ENCODE measurements at places on chromosomes 11 and 22.

DNA sequence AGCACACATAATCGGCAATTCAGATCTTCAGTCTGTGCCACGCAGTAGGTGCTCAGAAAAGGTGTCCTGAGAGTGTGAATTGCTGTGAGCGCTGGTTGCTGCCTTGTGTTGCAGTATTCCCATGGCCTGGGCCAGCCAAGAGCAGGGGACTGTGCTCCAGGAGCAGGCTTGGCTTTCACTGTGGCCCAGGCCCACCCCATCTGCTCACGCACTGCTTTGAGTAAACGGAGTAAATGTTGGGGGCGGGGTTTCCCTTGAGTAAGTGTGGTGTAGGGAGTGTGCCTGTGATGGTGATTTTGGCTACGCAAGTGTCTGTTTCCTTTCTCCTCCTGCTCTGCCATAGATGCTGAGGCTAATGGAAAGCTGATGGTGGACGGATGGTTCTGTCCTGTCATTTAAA, 2.3 kb downstream of the CTTN start:
- DNase-seq = no peak

DNA sequence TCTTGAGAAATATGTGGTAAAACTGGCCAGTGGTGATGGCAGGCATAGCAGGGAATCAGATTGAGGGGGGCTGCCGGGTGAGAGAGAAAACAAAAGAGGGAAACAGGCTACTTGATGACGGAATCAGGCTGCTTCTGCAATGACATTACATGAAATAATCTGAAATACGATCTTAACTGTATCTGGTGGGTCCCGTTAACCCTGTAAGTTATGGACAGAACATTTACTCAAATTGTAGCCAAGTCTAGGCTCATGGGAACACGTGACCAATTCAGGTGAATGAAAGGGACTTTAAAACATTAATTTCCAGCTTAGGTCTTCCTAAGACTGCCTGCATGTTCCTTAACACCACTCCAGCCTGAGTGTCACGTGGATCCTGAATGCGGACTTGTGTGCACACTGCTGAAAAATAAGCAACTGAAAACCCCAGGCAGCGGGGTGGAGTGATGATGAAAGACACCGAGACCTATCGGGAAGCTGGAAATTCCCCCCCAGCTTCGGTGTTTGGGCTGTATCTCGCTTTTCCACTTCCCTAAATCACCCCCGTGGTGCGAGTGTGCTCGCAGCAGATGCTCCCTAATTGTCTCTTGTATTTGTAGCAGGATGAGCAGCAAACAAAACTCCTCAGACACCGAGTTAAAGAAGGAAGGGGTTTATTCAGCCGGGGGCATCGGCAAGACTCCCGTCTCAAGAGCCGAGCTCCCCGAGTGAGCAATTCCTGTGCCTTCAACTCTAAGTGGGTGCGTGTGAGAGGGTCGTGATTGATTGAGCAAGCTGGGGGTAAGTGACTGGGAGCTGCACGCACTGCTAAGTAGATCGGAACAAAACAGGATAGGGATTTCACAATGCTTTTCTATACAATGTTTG, 145.0 kb upstream of the GRK3 start:
- peak; percentile 93 for DNase-seq

- DNase-seq = peak; percentile 6
Observed at GRCh38 chr11:43135966-43136534, 175.7 kb upstream of the API5 start.

GRCh38 chr11:57648801-57649735, 644 bp downstream of the YPEL4 start:
- DNase-seq = no peak

GRCh38 chr11:115447273-115447864, 56.8 kb downstream of the CADM1 start:
- no peak for DNase-seq

GRCh38 chr11:32105871-32106560, 15.1 kb downstream of the RCN1 start:
- peak; percentile 44 for DNase-seq

GRCh38 chr22:46753360-46753759, 9.1 kb upstream of the TBC1D22A start:
- DNase-seq = no peak

- no peak for DNase-seq
Observed at GRCh38 chr11:14454861-14455632, 44.6 kb downstream of the COPB1 start.

DNA sequence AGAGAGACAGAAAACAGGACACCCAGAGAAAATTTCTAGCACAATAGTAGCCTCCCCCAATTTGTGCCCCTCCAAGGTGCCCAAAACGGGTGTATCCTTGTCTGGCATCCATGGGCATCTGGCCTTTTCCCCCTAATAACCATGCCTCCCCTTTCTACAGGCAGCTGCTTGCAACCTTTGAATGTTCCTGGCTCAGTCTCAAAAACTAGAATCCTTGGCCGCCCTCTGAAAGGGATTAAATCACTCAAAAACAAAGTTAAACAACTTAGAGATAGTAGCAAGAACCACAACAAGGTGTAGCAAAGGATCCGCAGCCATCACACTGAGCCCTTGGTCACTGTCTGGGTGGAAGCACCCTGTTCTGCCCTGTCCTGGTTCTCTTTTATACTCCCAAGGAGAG, 105.6 kb downstream of the MN1 start:
- no peak for DNase-seq

GRCh38 chr22:45972091-45972888, 4.7 kb downstream of the WNT7B start:
- DNase-seq = no peak

DNA sequence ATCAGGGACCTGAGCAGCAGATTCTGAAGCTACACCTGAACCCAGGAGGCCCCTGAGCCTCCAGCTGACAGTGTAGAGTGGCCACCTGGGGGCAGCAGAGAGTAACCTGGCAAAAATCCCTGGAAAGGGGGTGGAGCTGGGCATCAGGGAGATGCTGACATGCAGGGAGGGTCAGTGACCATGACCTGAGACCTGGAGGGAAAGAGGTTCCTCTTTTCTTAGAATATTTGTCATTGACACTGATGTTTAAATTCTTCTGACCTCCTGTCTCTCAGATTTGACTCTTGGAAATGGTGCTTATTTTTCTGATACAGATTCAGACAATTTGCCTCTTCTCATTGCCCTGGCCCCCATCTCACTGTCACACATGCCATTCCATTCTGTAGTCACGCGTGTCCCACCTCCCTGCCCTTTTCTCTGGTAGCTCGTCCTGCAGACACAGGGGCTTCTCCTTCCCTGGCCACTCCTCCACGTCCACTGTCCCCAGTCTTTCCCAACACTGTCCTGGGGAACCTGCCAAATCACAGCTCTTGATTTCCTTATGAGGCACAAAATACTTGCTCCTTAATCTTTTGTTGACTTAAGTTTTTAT, 117.2 kb upstream of the IGLL5 start:
- DNase-seq = peak; percentile 7

DNA sequence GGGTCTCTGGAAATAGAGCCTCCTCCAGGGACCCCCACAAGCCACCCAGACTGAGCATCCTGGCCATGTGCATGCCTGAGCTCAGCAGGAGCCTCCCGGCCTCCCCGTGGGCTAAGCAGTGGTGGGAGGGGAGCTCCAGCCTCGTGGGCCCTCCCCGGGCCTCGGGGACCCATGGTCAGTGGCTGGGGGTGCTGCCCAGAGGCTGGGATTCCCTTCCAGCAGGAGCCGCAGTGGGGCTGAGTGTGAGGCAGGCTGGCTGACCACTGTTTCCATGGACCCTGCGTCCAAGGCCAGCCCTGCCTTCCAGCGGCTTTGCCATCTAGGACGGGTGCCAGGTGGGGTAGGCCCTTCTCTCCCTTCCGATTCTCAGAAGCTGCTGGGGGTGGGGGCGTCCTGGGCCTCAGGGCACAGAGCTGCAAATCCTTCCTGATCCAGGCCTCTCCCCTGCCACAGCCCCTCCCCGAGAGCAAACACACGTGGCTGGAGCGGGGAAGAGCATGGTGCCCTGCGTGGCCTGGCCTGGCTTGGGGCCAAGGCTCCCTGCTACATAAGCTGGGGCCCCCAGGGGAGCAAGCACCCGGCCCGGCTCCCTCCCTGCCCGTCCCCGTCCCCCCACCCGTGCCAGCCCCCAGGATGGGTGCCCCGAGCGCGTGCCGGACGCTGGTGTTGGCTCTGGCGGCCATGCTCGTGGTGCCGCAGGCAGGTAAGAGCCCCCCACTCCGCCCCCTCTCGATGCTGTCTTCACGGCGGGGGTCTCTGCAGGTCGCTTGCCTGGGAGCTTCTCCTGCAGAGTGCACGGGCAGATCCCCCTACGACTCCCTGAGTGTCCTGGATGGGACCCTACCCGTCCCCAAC, at the start of gene MUC5B:
Gene MUC5B, plus strand, starts transcription at position 576 of the 855 bp plus-strand sequence. Its CDS starts 58 bp downstream, at position 634.
- no peak for DNase-seq

- peak; percentile 41 for DNase-seq
Observed at GRCh38 chr11:63829823-63830489, 9.0 kb upstream of the MARK2 start.

DNA sequence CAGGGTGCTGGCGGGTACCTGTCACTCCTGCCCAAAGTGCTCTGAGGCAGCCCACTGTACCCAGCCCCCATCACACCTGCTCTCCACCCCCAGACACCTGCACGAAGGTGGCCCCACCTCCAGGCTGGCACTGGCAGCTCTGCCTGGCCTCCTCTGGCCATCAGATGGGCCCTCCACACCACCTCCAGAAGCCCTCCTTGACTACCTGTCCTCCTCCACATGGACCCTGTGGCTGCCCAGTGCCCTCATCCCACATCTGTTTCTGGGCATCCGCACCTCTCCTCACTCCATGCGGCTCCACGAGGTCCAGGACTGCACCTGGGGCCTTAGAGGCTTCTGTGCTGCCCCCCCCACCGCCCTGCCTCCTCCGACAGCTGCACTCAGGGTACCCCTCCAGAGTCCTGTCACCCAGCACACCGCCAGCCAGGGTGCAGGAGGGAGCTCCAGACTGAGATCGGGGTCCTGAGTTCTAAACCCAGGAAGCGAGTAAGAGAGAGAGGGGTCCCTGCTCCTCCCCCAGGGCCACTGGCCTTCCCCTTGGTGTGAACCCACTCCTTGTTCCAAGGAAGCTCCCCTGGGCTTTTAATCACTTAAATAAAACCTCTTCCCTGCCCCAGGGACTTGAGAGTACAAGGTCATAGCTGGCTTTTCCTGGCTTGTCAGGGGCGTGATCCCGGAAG, 1.7 kb downstream of the CTSD start:
- DNase-seq = no peak

- DNase-seq = peak; percentile 90
Observed at GRCh38 chr22:19687561-19688300, 26.6 kb upstream of the SEPTIN5 start.

DNA sequence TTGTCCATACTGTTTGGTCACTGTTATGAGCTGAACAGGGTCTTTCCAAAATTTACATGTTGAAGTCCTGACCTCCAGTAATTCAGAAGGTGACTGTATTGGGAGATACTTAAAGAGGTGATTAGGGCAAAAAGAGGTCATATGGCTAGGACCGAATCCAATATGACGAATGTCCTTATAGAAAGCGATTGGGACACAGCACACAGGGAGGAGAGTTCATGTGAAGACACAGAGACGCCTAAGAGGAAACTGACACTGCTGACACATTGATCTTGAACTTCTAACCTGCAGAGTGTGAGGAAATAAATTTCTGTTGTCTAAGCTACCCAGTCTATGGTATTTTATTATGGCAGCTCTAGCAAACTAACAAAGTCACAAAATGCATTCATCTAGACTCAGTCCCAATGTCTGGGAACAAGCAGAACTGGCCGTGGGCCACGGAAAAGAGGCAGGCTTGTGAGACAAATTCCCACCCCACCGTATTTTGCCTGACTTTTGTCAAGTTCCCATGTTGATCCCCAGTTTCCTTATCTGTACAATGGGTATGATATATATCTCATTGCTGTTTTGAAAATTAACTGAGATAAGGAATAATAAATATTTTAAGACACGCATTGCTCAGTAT, 295.0 kb downstream of the NTM start:
- peak; percentile 30 for DNase-seq

DNA sequence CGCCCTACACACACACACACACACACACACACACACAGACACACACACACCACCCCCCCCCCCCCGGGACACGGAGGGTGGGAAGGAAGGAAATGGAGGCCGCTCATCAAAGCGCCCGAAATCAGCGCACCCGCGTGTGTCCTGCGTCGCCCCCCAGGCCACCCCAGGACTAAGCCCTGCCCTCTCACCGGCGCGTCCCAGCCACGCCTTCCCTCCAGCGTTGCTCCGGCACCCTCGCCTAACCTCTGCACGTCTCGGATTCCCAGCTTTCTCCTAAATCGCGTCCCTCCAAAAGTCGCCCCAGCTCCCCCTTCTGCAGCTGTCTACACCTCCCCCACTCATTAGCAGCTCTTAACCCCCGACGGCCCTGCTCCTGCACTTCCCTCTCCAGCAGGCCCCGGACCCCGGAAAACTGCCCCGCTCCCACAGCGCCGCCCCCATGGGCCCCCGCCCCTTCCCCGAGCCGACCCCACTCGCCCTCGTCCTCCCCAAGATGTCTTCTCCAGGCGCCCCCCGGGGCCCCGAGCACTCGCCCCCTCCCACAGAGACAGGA, 557 bp downstream of the PACSIN2 start:
- no peak for DNase-seq

GRCh38 chr11:68282141-68282860, 10.5 kb upstream of the C11orf24 start:
- DNase-seq = peak; percentile 92

Measured in MV-4-11 (cell line).